Bladder microvascular endothelial cell (primary cell): ENCODE measurements at places on chromosomes 3 and 15. TPM values are rescaled to one million over a fixed set of nuclear protein-coding genes. Genes with fewer than 3 reads are reported as not detected.

The LZTFL1 gene
- 4.7 and 11.1 TPM in 2 replicates for total RNA-seq

The PPARG gene
- total RNA-seq = 9.4 and 101 TPM in 2 replicates

The GOLGA6L1 gene
- total RNA-seq = not detected in 2 replicates

The ZMAT3 gene
- total RNA-seq = 13.1 and 54.2 TPM in 2 replicates

The NBEAL2 gene
- 21.7 and 37.3 TPM in 2 replicates for total RNA-seq

The A4GNT gene
- not detected in 2 replicates for total RNA-seq

The BFSP2 gene
- not detected in 2 replicates for total RNA-seq

The SLC51B gene
- not detected in 2 replicates for total RNA-seq

The MESP2 gene
- not detected in 2 replicates for total RNA-seq

The SIDT1 gene
- not detected in 2 replicates for total RNA-seq

The CCR5 gene
- not detected in 2 replicates for total RNA-seq

The ZNF620 gene
- total RNA-seq = 2.8 and 7.2 TPM in 2 replicates

The OR5H14 gene
- total RNA-seq = not detected in 2 replicates

The CSK gene
- 29.6 and 87.0 TPM in 2 replicates for total RNA-seq

The TNFAIP8L3 gene
- 9.7 and 46.1 TPM in 2 replicates for total RNA-seq

The RAB27A gene
- total RNA-seq = 6.0 and 12.0 TPM in 2 replicates

The TIMP4 gene
- 0.82 and 0.97 TPM in 2 replicates for total RNA-seq

The SPATA12 gene
- total RNA-seq = 0.13 TPM in 1 of 2 replicates, not detected in the other

The DGKG gene
- 0.16 and 0.94 TPM in 2 replicates for total RNA-seq

The DCP1A gene
- total RNA-seq = 6.5 and 16.1 TPM in 2 replicates

The KCNH8 gene
- total RNA-seq = under 0.01 and 0.06 TPM in 2 replicates

The ARPIN gene
- total RNA-seq = 14.8 and 17.0 TPM in 2 replicates

The ADAMTSL3 gene
- total RNA-seq = under 0.01 and 9.2 TPM in 2 replicates

The STRIT1 gene
- total RNA-seq = not detected in 2 replicates

The UPK1B gene
- total RNA-seq = 0.16 TPM in 1 of 2 replicates, not detected in the other

The UBE2E1 gene
- 80.1 and 114 TPM in 2 replicates for total RNA-seq

The SPTSSB gene
- total RNA-seq = not detected in 2 replicates

The LMCD1 gene
- total RNA-seq = 20.6 and 32.2 TPM in 2 replicates

The HOMER2 gene
- total RNA-seq = 0.38 and 0.49 TPM in 2 replicates

The ADCY5 gene
- total RNA-seq = 0.06 TPM in 1 of 2 replicates, not detected in the other

The C3orf20 gene
- total RNA-seq = not detected in 2 replicates

The ADAMTS7 gene
- total RNA-seq = 11.2 and 21.2 TPM in 2 replicates

The SUSD5 gene
- total RNA-seq = 3.6 and 9.3 TPM in 2 replicates

The TRIP4 gene
- 8.7 and 15.8 TPM in 2 replicates for total RNA-seq

The SYNPR gene
- not detected in 2 replicates for total RNA-seq

The PTX3 gene
- total RNA-seq = 56.3 and 566 TPM in 2 replicates

The RAB8B gene
- 31.4 and 60.8 TPM in 2 replicates for total RNA-seq
